ENCODE measurements at places on chromosomes 11 and 22.

- peak; percentile 79 for DNase-seq
Measured at GRCh38 chr11:61695917-61696316, 15.7 kb downstream of the DAGLA start.

DNA sequence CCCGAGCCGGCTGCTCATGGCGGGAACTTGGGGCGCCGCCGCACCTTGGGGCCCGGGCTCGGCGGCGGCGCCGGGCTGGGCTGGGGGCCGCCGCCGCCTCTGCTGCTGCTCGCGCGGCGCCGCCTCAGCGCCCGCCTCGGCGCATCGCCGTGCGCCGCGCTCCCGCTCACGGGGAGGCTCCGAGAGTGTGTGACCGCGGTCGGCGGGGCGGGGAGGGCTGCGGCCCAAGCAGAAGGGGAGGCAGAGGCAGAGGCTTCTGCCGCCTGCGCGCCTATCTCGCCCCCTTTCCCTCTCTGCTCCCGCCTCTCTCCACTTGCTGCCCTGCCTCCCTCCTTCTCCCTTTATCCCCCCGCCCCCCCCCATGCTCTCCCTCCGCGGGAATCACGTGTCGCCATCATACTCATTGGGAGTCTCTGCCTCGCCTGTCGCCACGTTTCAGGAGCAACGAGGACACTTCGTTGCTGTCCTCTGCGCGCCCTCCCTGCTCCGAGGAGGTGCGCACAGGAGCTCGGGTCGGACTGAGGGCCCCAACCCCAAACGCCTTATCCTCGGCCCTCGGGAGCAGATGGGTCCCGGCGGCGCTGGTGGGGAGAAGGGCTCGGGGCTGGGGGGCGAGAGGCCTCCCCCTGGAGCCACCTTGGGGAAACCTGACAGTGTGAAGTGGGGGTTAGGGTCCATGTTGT, at the start of gene GUCY1A2:
TSS of gene GUCY1A2 (minus strand) at position 258 of the 683 bp plus-strand sequence. CDS start 421 bp downstream, outside the sequence.
- DNase-seq, result no peak

DNA sequence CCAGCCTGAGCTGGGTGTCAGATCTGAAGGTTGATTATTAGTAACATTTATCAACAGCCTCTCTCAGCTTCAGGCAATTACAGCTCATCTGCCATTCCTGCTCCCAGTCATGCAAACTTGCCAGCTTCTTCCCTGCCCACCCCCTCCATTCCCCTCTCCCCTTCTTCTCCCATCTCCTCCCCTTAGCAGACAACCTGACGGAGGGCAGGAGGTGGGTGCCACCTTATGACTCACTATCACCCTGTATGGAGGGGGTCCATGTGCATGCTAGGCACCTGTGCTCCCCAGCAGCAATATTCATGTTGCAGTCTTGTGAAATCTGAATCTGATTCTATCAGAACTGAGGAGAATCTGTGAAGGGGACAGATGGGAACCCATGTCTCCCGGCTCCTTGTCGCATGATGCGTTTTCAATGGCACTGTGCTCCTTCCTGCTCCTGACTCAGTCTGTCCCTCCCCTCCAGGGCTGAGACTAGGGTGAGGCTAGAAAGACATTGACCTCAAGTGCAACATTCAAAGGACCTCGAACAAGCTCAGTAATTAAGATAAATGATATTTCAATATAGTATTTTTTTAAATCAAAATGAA, 46.3 kb upstream of the TUB start:
- no peak for DNase-seq

- no peak for DNase-seq
Measured at GRCh38 chr22:30044369-30044768, 35.9 kb upstream of the HORMAD2 start.

DNA sequence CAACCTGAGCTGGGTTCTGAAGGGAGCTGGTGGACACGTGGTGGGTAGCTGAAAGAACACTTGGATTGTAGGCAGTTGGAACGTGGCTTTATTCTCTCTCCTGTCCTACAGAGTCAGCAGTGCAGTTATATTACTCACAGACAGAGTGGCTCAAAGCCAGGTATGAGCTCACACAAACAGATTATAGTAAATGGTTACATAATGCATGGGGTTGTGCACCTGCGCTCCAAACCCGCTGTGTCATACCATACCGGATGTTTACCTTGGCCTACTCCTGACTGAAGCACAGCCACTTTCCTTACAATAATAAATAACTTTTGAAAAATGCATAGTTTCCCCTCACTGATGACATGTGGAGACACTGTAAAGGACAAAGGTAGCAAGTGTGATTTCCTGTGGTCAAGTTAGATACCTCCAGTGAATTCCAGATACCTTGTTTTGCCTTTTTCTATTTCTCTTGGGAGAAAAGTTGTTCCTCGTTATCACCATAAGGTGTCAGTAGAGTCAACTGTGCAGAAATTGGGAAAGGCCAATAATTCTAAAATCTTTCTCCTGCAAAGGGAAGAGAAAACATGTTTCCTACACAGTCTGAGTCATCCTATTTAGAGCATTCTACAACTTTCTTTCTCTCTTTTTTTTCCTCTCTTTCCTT, 13.5 kb downstream of the MS4A6A start:
- DNase-seq, result no peak

GRCh38 chr22:28900379-28900925, 17.1 kb downstream of the ZNRF3 start:
- no peak for DNase-seq

- DNase-seq, result no peak
Measured at GRCh38 chr11:1932681-1933080, 13.2 kb downstream of the TNNT3 start.

GRCh38 chr11:107783121-107783520, 71.3 kb upstream of the SLN start:
- no peak for DNase-seq

- no peak for DNase-seq
Measured at GRCh38 chr11:34671946-34672345, 51.1 kb downstream of the EHF start.

GRCh38 chr11:75205564-75206020, 35.0 kb upstream of the TPBGL start:
- no peak for DNase-seq

DNA sequence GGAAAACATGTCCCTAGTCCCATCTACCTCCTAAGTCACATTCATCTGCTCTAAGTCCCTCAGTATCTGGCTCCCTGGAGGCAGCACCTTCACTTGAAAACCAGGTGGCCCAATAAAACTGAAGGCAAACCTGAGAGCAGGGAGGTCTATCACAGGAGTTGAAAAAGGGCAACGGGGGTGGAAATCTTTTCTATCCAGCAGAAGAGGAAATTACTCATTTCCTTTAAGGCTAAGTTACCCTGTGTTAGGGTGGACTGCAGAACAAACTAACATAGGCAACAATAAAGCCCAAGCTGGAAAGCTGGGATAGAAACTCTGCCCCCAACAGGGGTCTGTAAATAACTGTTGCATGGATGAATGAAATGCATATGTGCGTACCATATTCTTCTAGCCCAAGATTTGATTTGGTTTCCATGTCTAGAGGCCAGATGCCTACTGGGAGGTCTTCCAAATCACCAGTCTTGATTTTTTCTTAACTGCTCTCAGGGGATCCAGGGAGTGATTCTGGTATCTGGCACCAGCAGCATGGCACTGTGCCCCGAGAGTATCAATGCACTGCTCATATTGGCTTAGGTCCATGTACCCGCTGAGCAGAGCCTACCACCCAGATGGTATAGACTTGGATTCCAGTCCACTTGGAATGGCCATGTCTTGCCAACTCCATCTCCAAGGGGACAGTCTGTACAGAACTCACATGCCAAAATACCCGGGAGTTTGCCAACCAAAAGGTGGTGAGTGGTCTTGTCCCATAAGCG, 350.0 kb upstream of the NCAM1 start:
- DNase-seq, result no peak

DNA sequence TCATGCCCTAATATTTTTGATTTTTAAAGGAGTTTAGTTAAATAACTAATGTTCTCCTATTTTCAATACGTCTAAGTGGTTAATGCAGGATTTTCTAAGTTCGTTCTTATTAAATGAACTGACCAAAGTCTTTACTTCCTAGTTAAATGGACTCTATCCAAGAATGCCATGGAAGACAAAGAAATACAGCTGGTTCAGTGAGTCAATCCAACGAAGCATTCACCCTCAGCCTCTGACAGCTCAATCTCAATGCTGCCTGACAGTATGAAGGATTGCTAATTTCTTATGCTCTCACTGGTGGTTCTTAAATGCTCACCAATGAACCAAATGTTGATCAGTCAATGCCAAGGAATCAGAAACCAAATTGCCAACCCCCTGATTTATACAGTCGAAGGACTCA, 219.4 kb downstream of the CADM1 start:
- no peak for DNase-seq

DNA sequence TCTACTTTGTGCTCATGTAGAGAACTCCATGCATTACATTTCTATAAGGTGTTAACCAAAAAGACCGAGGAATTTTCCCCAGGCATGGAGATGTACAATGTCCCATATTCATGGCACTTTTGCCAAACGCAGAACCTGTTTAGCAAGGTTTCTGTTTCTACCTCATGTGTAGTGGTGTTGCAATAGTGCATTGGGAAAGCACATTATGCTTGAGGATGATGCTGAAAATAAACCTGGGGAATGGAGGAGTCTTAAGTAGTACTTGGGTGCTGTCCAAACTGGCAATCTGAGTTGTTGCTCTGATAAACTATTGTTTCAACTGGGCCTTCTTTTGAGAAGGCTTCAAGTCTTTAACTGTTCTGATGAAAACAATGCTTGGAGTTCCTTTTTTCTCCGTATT, 11.5 kb upstream of the MUC15 start:
- DNase-seq, result no peak

- no peak for DNase-seq
Measured at GRCh38 chr11:24759742-24760141, 262.9 kb downstream of the LUZP2 start.

GRCh38 chr22:19387038-19387437, 44.5 kb downstream of the HIRA start:
- no peak for DNase-seq

DNA sequence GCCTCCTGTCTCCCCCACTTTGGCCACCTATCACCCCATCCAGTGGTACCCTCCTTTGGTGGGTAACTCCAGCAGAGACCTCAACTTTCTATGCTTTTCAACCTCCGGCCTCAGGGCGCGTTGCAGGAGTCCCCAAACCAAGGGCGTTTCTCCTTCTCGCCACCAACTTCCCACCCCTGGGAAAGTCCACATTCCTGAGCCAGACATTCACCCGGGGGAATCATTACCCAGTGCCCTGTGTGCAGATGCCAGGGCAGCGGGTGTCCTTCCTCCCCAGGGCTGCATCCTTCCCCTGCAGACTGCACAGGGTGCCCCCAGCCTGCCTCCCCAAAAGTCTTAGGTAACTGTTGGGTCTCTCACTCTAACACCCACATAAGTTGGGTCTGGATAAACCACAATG, 26.4 kb downstream of the MYEOV start:
- no peak for DNase-seq

Data from activated CD4-positive, CD25-positive, alpha-beta regulatory T cell treated with anti-CD3 and anti-CD28 coated beads, Interleukin-2, amount 50 U/mL, for 16 hours (primary cell).